Thymus (tissue), 14 donors: ENCODE measurements at places on chromosomes 7 and 10. TPM values are rescaled to one million over a fixed set of nuclear protein-coding genes. Genes with fewer than 3 reads are reported as not detected.

The ZNF282 gene
- 13.0 TPM for polyA plus RNA-seq

The PLXDC2 gene
- polyA plus RNA-seq = 7.1 TPM

The MAP3K8 gene
- polyA plus RNA-seq = 54.3 TPM

The CLDN3 gene
- 20.9 TPM for polyA plus RNA-seq

The FFAR4 gene
- 0.25 TPM for polyA plus RNA-seq

The FLNC gene
- 0.96 TPM for polyA plus RNA-seq

The MMRN2 gene
- 9.3 TPM for polyA plus RNA-seq

DNA sequence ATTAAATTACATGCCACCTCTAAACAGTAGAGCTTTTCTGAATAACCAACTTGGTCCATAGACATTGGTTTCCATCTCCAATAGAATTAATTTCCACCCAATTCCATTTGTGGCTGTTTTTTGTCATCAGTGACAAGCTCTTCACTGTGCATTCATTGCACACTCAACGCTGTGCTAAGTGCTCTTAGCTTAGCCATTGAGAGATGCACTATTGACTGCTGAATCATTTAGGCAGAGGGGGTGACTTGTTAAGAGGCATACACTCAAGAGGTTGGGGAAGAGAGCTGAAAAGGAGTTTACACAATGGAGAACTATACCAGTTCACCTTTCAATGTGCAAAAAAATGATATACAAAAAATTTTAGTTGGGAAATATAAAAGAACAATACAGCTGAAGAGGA lies 31.9 kb upstream of the CBLL1 start:
- DNase-seq = no peak

GRCh38 chr7:134004829-134005505 lies 122.2 kb upstream of the LRGUK start:
- DNase-seq = no peak

GRCh38 chr7:38411404-38411803 lies 138.0 kb upstream of the TARP start:
- no peak for DNase-seq

DNA sequence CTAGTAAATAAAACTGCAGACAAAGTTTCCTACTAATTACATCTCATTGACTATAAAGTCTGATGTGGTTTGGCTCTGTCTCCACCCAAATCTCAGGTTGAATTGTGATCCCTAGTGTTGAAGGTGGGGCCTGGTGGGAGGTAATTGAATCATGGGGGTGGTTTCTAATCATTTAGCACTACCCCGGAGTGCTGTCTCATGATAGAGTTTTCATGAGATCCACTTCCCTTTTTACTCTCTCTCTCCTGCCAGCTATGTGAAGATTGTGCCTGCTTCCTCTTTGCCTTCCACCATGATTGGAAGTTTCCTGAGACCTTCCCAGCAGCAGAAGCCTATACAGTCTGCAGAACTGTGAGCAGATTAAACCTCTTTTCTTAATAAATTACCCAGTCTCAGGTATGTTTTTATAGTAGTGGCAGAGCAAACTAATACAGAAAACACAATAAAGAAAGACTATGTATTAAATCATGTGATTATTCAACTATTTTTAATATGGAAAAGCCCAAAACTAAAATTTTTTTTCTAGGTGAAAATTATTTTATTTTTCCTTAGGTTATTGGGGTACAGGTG lies 232.1 kb downstream of the FZD1 start:
- no peak for DNase-seq

- DNase-seq = no peak
Observed at GRCh38 chr7:50664937-50665336, 99.7 kb upstream of the DDC start.

- DNase-seq = no peak
Observed at GRCh38 chr7:1662767-1663166, 7.3 kb upstream of the ELFN1 start.

DNA sequence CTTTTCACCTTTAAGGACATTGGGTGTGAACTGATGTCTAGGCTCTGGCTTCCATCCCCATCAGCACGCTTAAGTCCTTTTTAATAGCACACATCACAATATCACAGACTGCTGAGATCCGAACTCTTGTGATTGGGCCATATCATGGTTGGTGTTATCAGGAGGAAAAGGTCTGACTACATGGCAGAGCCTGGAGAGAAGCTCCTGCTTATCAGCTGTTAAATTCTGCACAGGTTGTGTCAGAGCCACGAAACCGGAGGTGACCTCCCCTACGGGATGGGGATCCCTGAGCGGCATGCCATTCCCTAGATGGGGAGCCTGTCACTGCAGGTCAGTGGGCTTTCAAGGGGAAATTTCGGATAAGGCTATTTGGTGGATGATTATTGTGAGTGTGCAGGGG lies 182.4 kb downstream of the INHBA start:
- no peak for DNase-seq

DNA sequence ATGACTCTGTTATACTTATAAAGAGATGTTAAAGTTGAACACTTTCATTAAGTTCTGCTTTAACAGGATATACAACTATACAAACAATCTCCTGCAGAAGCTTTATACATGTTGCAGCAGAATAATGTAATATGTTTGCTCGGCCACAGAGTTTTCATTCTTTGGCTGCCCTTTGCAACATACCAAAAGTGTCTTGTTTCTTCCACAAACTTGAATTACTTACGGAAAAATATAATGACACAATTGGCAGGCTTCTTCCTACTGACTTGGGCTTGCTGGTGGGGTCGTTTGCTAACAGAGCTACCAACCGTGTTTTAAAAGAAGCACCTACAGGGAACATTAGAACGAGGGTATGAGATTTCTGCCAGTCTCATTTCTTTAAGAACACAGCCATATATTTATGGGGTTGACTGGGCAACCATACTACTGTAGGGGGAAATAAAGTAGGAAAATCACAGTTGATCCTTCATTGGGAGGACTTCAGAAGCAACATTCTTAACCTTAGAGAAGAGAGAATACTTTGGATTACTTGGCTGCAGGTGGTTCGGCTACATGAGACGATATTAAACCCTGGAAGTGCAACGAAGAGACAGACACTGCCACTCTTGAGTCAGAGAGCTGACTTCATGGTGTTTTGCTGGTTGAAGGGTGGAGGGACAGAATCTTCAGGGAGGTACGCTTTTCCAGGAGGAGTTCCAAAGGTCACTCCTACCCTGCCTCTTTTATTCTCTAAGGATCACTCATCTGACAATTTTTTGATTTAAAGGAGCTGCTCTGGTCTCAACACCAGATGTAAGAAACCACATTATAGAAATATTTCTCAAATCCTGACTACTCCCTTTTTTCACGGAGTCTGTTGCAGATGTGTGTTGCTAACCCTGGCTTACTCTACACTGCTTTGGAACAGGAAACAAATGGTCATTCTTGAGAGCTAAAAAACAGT lies 123.9 kb downstream of the SEMA3C start:
- no peak for DNase-seq

DNA sequence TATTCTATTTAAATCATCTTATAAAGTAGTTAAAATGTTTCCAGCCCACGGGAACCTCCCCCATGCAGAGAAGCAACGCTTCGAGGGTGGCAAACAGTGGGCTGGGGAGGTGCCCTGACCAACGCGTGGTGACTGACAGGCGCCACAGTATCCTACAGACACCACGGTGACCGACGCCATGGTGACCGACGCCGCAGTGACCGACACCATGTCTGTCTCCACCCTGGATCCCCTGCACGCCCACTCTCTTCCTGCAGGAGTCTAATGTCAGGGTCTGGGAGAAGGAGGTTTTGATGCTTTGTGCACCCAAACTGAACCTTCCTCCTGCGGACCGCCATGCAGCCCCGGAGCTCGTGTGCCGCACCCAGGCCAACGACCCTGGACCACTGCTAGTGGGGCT lies 464.4 kb downstream of the PTPRN2 start:
- DNase-seq = no peak

DNA sequence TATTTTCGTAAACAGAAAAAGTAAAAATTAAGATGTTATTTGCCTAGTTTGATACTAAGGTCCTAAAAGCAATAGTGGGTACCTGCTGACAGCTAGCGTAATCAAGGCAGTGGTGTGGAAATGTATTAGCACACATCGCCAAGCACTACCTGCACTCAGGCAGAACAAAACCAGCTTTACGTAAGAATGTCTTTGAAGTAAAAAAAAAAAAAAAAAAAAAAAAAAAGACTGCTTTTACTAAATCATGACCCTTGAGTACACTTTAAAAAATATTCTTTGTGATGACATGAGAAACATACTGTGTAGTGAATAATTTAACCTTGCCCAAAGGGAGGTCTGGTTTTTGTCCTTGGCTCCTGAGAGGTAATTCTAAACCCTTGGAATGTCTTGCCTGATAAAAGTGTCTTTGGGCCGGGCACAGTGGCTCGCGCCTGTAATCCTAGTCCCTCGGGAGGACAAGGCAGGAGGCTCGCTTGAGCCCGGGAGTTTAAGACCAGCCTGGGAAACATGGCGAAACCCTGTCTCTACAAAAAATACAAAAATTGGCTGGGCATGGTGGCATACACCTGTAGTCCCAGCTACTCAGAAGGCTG lies 12.7 kb downstream of the XRCC2 start:
- DNase-seq = no peak
